ENCODE measurements at places on chromosomes 2 and 18. TPM values are rescaled to one million over a fixed set of nuclear protein-coding genes. Genes with fewer than 3 reads are reported as not detected.

The SLC9A2 gene
- total RNA-seq, result 4.2 TPM

The POLR1B gene
- 19.6 TPM for total RNA-seq

The LINC00305 gene
- not detected for total RNA-seq

The IL36RN gene
- total RNA-seq, result 0.26 TPM

The CYP27C1 gene
- total RNA-seq, result 7.8 TPM

The KLHL41 gene
- total RNA-seq, result 88.7 TPM

The SERPINB11 gene
- 3.5 TPM for total RNA-seq

The BCL11A gene
- total RNA-seq, result 10.9 TPM

The C2orf66 gene
- 0.32 TPM for total RNA-seq

The IHH gene
- not detected for total RNA-seq

The CDH20 gene
- total RNA-seq, result 1.1 TPM

The ASPRV1 gene
- 2.9 TPM for total RNA-seq

The UGT1A10 gene
- total RNA-seq, result not detected

The TDRD15 gene
- 3.8 TPM for total RNA-seq

The IMPACT gene
- total RNA-seq, result 42.6 TPM

The CD207 gene
- total RNA-seq, result not detected

The DTNB gene
- 14.0 TPM for total RNA-seq

The CCDC68 gene
- 41.3 TPM for total RNA-seq

GRCh38 chr2:47006374-47007222 is 91.0 kb upstream of the MCFD2 start:
- no peak for DNase-seq

GRCh38 chr2:144801766-144802165 is 281.8 kb upstream of the ZEB2 start:
- no peak for DNase-seq

- DNase-seq, result no peak
These were observed 299.2 kb upstream of the MGAT5 start for GRCh38 chr2:133954636-133955035.

DNA sequence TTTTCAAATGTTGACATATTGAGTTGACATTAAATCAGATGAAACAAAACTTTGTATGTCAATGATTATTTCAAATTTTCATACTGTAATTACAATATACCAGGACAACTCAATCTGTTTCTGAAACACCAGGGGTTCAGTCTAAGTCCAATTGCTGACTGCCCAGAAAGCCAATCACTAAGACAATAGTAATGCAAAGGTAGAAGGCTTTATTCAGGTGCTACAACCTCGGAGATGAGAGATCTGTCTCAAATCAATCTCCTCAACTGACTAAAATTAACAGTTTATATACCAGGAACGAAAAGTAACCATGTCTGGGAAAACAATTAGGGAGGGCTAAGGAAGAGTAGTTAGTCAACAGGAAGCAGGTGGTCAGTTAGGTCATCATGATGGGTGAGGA is 1400.4 kb downstream of the SUCLG1 start:
- no peak for DNase-seq

DNA sequence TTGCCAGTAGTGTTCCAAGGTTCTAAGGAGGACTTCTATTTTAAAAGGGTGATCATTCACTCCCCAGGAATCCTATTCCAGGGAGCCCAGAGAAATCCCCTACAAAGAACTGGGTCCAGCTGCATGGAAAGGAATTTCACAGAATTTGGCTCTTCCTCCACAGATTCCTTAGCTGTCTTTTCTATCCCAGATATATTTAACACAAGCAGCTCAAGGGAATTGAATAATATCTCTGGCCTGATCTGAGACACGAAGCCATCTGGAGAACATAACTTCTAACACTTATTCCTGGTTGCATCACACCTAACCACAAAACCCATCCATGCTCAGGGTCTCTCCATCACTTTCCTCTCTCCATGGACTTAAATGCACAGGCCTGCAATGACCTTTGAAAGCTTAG is 306.7 kb upstream of the ACVR2A start:
- no peak for DNase-seq

GRCh38 chr2:105671156-105671555 is 73.6 kb upstream of the NCK2 start:
- no peak for DNase-seq

DNA sequence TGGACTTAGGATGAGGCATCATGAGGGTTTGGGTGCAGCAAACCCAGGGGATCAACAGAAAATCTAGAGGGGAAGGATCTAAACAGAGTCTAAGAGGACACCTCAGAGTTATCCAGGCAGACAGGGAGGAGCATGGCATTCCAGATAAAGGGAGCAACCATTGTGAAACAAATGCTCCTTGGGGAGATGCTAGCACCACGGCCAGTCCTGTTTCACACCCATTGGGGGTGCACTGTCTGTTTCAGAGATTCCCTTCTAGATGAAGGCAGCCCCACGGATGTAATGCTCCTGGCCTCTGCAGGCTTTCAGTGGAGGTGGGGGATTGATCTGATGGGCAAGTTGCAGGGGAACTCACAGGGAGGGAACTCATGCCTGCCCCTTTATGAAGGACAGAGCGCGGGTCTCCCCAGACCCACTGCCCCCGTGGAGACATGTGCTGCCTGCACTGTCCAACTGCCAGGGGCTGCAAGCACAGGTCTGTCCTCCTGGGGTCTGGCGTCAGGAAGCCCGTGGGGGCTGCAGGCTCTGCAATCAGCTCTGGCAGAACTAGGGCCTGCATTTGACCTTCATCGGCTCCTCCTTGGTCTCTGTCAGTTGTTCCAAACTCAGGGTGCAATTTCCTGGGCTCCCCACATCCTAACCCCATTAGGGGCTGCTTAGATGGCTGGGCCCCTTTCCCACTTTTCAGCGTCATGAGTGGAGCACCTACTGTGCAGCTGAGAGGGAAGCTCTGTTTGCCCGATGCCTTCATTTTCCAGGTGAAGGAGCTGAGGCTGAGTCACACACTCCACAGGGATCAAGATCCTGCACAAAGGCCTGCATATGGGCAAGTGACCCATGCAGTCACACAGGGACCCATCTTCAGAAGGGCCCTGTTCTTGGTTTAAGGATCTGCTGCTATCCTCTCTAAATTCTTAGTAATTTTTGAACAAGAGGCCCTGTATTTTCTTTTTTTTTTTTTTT is 163.4 kb downstream of the ARL4C start:
- DNase-seq, result no peak

- DNase-seq, result no peak
These were observed 379.1 kb upstream of the ATP5MC3 start for GRCh38 chr2:175560521-175561169.

GRCh38 chr2:146981921-146982320 is 862.9 kb upstream of the ACVR2A start:
- DNase-seq, result no peak

DNA sequence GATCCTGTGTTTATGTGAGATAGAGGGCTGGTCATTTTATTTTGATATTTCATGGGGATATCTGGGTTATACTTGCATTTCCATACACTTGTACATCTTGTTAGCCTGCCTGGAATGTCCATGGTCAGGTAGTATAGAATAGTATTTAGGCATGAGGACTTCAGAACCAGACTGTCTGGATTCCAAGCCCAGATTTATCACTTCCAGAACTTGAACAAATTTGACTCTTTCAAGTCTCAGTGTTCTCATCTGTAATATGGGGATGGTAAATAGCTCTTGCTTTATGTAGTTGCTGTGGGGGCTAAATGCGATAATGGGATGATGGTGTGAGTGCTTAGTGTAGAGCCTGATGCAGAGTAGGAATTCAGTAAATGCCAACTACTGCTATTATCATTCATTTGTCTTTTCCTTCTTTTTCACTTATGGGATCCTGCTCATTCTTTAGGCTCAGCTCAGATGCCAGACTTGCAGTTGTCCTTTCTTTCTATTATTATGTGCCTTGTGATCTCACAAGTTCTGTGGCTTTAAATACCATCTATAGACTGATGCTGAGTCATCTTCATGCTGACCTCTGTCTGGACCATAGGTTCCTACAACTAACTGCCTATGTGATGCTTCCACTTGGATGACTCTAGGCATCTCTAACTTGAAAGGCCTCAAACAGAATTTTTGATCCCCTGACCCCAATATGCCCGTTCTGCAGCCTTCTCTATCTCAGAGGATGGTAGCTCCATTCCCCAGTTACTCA is 67.4 kb downstream of the POLE4 start:
- no peak for DNase-seq

DNA sequence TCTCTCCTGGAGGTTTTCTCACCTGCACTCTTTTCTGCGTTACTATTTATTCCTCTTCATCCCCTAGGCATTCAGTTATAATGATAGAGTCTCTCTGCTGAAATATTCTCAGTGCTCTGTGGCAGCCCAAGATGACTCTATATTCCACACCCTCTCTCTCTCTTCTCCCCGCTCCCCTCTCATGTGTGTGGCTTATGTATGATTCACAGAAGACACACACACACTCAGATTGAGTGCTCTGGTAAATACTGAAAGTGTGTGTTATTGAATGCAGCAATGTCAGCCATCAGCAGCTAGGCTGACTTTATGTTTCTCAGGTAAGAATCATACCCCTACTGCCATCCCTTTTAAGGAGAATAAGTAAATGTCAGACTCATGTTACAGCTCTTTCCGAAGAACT is 201.2 kb downstream of the SLC4A10 start:
- DNase-seq, result no peak

GRCh38 chr2:233270366-233270765 is 18.9 kb downstream of the ATG16L1 start:
- no peak for DNase-seq

DNA sequence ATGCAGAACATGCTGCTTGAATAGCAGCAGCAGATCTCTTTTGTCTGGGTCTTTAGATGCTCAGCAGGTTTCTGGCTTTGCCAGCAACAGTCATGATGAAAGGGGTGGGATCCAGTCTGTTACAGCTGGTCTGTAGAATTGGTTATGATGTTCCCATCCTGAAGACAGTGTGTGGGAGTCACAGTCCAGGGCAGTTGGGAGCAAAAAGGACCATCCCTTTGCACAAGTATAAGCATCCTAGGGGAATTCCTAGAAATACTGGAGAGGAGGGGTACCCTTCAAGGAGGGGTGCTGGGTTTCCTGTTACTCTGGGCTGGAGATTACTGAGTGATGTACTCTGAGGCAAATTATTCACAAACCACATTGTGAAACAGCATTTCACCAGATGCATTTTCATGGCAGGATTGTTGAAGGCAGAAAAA is 119.9 kb upstream of the RND3 start:
- DNase-seq, result no peak

GRCh38 chr2:236916181-236916580 is 169.5 kb upstream of the COPS8 start:
- DNase-seq, result no peak

DNA sequence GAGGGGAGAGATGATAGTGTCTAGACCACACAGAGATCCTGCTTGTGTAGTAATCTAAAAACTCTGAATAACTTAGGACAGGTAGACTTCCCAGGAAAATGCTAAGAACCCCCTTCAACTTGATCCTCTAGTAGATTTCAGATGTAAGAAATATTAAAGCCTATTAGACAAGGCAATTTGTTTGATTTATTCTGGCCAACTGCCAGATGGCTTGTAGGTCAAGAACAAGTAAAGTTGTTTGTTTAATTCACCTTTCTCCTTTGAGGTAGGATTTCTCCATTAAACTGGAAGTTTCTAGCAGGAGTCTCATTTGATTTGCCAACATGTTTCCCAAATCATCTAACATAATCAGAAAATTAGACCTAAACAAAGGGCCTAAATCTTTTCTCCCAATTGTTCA is 48.6 kb downstream of the SH3RF3 start:
- DNase-seq, result no peak

DNA sequence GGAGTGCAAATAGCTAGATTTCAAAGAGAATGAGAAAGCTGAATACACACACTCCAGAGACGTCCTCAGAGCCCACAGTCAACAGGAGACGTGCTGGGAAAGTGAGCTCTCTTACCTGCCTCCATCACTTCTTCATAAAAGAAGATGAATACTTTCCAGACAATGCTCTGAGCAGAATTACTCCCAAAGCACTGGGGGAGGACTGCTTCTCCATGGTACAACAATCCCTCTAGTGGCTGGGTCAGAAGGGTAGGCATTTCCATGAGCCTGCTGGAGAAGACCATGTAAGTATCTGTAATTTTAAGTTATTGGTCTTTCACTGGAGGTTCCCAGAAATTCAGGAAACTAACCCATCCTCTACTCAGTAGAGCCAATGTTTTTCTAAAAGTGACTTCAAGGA is 190.3 kb downstream of the RBM43 start:
- DNase-seq, result no peak

DNA sequence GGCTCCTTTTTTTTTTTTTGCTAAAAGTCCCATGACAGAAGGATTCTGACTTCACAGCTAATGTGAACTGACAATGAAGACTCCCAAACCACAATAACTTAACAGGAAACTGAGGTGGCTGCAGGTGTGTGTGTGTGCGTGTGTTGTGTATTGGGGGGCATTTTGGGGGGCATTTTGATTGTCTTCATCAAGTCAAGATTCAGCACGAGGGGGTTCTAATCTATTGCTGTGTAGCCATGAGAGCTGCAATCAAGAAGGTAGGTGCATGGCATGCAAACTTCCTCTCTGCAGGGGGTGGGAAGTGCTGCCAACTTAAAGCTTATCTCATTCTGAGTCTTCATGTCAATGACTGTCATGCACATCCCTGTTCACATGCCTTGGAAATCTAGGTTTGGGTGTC is 25.2 kb downstream of the SPRED2 start:
- no peak for DNase-seq

- DNase-seq, result no peak
These were observed 8.1 kb downstream of the NBEAL1 start for GRCh38 chr2:203022751-203023150.

GRCh38 chr18:31618801-31619200 is 27.1 kb downstream of the TTR start:
- no peak for DNase-seq

- DNase-seq, result no peak
These were observed 114.0 kb downstream of the KLHL29 start for GRCh38 chr2:23498943-23499342.

- DNase-seq, result no peak
These were observed 55.9 kb upstream of the NT5C1B start for GRCh38 chr2:18645315-18645714.

DNA sequence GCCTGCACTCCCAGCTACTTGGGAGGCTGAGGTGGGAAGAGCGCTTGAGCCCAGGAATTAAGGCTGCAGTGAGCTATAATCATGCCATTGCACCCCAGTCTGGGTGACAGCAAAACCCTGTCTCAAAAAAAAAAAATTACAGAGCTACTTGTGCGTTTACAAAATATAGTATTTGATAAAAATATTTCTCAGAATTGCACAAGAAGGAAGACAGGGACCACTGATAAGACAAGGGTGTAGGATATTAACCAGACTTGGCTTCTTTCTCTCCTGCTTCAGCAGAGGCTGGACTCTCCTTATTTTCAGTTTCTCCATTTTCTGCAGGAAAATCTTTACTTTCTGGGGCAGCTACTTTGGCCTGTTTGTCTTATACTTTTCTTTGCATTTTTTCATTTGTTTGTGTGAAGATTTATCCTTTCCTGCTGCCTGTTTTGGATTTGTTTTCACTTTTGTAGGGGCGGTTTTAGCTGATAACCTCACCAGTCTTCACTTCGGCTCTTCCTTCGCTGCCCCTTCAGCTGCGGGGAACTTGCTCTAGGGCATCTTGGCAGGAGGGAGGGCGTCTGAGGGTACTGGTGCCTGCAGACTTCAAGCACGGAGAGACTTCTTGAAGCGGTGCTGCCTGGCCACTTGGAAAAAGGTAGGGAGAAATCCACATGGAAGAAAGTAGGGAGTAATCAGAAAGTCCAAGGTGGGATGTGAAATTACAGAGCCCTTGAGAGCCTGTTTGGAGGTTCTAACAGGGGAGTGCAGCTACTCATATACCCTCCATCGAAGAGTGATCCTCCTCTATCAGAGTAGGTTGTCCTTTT is 14.9 kb upstream of the ZDBF2 start:
- no peak for DNase-seq
